ENCODE measurements at places on chromosomes 7 and 10.

GRCh38 chr10:84540022-84540616, 211.7 kb downstream of the CCSER2 start:
- no peak for DNase-seq

DNA sequence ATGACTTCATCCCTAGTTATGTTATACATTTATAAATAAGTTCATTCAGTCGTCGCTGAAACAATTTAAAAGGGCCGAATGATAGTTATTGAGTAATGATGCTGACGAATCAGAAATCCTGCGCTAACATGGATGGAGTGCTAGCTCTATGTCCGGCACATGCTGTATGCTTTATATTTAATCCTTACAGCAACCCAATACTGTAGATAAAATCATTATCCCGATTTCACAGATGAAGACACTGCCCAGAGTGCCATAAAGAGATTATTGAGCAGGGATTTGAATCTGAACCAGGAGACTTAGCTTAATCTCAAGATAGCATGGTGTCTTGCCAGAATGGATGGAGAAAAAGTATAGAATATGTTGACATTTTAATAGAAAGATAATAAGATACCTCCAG, 1.1 kb upstream of the ICA1 start:
- DNase-seq: peak; percentile 47

DNA sequence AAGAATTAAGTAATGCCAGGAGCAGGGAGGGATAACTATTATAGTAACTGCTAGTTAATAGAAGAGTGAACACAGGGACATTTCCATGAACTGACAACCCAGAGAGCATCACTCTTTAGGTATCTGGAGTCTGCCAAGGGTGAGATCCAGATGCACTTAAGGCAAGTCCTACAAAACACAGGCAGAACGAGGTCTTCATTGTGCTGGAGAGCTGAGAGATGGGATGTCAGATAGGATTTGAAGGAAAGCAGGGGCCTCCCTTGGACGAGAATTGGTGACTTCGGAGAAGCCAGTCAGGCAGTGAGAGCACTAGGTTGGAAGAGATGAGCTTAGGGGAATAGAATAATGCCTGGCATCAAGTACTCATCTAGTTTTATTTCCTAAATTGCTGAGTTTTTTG, 684.5 kb downstream of the GATA3 start:
- no peak for DNase-seq

DNA sequence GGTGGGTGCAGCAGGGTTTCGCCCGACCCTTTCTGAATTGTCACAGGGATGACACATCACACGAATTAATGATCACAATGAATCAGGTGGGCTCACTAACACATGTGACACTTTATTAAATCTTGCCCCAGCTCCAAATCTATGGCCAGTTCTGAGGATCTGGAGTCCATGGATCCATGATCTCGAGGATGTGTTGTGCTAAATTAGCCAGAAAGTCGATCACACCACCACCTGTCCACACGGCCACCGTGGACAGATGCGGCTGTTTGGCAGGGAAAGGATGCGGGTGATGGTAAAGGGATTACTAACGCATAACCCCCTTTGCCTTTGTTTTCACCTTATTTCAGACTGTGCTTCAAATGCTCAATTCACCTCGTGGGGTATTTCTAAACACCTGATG, 96.4 kb downstream of the COBL start:
- DNase-seq: no peak

- no peak for DNase-seq
Observed at GRCh38 chr7:30422922-30423321, 55.7 kb downstream of the NOD1 start.

DNA sequence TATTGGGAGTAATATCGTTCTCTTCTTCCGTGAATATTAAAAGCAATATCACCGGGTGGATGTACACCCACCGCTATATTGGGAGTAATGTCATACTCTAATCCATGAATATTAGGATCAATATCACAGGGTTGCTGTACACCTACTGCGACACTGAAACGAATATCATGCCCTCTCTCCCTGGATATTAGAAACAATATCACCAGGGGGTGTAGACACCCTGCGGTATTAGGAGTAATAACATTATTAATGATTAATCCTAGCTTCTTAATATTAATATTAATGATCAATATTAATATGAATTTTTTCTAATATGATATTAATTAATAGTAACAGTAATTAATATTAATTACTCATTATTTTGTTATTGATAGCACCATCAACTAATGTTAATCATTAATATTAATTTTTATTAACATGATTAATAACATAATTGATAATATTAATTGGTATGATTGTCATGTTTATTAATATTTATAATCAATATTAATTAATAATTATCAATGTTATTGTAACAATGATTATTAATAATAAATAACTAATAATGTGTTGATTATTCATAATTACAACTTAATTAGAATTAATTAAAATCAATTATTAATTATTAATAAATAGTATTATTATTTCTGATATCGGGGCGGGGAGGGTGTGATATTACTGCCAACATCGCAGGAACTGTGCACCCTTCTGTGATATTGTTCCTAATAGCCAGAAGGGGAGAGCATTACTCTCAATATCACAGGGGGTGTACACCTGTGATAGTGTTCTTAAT, 121.3 kb upstream of the C1GALT1 start:
- DNase-seq: no peak

- peak; percentile 71 for DNase-seq
Observed at GRCh38 chr7:56033671-56034432, 17.4 kb downstream of the PSPH start.

DNA sequence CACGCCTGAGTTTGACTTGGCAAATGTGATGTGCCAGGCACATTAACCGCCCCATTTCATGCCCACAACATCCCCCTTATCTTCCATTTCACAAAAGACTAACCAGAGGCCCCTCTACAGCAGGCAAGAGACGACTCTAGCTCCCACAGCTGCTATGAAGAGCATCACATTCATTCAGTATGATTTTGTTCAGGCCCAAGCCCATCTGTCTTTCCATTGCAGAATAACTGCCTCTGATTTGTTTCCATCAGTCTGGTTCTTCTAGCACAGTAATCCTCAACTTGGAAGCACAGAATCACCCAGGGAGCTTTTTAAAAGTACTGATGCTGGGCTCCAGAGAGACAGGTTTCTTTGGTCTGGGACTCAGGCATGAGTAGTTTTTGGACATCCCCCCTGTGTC, 169.7 kb downstream of the NEURL1 start:
- DNase-seq: no peak

- DNase-seq: peak; percentile 99
Observed at GRCh38 chr7:106346678-106347217, 62.0 kb upstream of the NAMPT start.

- no peak for DNase-seq
Observed at GRCh38 chr10:12750526-12751201, 250.8 kb downstream of the CCDC3 start.

GRCh38 chr10:7846591-7846990, 28.3 kb downstream of the TAF3 start:
- DNase-seq: no peak

- no peak for DNase-seq
Observed at GRCh38 chr10:24944512-24945255, 7.7 kb downstream of the PRTFDC1 start.

DNA sequence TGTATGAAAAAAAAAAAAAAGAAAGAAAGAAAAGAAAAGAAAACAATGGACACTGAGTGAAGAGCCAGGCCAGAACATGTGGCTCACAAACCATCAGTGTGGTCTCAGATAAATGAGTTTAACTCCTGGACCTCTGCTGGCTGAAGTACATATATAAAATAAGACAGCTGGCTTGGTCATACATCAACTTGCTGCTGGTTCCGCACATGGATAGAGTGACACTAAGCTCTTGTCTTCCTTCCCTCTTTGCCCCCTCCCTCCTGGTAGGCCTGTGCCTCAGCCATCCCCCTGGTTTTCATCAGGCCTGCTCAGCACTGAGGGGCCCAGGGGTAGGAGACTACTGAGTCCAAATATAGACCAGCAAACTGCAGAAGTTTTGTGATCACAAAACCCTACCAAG, 58.1 kb upstream of the DGKI start:
- DNase-seq: no peak
